ENCODE measurements at places on chromosomes 1 and 21. TPM values are rescaled to one million over a fixed set of nuclear protein-coding genes. Genes with fewer than 3 reads are reported as not detected.
A peak's percentile ranks its signal among the peaks of the same experiment; 100 is the strongest.

DNA sequence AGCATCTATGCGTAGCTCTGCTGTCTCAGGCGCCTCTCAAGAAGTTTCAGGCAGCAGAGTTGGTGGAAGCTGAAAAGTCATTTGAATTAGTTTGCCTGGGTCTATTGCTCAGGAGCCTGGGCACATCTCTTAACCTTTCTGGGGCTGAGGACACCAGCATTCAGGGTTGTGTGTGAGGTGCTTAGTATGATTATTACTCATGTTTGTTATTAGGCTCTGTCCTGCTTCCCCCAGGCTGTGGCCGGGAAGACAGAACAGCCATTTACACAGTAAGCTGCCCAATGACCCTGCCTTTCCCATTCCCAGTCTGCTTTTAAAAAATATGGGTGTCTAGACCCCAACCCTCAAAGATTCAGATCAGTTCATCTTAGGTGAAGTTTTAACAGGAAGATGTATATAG, 53.9 kb upstream of the CACNA1E start:
- ATAC-seq: no peak

- ATAC-seq: no peak
Measured at GRCh38 chr1:29783508-29784275, 547.4 kb downstream of the PTPRU start.

PRRX1 gene
- 27.9 TPM for total RNA-seq

DNA sequence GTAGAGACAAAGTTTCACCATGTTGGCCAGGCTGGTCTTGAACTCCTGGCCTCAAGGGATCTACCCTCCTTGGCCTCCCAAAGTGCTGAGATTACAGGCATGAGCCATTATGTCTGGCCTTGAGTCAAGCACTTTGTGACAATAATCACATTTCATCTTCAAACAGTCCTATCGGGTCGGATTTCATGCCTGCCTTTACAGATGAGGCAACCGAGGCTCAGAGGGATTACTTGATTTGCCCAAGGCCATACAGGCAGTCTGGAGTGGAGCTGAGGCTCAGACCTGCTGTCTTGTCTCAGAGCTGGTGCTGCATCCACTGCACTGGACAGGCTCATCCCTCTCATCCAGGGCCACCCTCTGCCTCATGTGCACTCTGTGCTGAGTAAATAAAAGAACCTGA, 26.6 kb downstream of the FAM151A start:
- no peak for ATAC-seq

GRCh38 chr1:245225322-245226202, 70.8 kb downstream of the KIF26B start:
- ATAC-seq: no peak

GRCh38 chr1:150820730-150821512, 12.9 kb upstream of the CTSK start:
- no peak for ATAC-seq

DNA sequence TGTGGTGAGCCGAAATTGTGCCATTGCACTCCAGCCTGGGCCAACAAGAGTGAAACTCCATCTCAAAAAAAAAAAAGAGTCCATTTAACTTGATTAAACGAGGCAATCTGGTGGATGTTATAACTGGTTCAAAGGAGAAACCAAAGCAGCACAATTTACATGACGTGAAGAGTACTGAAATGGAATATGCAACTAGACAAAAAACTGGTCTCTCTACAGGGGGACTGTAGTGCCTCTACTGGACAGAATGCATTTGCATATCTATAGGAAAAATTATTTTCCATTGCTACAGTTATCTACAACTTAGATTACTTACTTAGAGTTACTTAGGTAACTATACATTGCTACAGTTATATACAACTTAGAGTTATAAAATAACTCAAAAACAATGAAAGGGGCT, 2.7 kb upstream of the CAPN2 start:
- ATAC-seq: no peak

- no peak for ATAC-seq
Measured at GRCh38 chr1:11153184-11153583, 36.0 kb upstream of the ANGPTL7 start.

DNA sequence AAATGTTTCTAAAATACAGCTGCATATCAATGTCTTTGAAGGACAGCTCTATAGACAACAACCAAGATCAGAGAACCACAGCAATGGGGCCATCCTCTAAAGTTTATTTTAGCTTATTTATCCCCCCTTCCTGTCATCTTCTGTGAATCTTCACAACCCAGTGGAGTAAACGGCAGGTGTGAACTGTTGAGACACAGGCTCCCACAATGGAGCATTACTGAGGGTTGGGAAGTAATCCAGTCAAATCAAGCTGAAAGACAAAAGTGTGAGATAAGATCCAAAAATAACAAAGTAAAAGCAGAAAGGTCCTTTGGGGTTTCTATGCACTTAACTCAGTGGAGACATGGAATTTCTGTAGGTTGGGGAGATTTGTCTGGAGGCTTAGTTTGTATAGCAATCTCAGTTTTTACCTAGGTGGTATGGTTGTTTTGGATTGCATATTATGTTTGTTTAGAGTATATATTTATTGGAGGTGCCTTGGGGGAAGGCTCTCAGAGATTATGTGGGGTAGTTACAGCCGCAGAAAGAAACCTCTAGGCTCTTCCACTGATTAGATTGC, 286.9 kb upstream of the ADGRL2 start:
- ATAC-seq: no peak

DNA sequence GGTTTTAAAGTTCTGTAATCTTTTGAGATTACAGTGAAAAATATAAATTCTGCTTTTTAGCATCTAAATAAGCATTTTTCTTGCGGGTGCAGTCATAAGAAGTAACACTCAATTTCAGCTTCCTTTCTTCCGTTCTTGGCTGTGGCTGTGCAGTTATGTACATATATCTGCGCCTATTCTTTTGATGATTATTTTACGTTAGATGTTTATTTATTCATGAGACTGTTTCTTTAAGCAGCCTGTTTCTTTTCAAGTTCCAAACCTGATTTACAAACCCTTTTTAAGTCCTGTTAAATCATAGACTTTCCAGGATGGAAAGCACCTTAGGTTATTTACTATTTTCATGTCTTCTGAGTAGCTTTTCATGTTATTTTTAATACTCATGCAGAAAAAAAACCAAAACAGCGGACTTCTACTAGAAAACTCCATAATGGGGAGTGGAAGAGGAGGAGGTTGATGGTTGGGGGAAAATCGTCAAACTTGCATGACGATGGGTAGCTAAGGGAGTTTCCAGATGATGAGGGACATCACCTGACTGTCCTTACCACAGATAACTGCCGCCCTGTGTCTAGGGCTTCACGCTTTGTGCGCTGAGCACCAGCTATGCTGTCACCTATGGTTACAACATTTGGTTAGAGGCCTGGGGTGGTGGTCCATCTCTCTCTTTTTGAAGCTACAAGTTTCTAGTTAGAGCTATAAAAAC, 2.6 kb downstream of the PRDM2 start:
- ATAC-seq: no peak

- ATAC-seq: no peak
Measured at GRCh38 chr1:32077451-32077850, 4.7 kb downstream of the TMEM39B start.

DNA sequence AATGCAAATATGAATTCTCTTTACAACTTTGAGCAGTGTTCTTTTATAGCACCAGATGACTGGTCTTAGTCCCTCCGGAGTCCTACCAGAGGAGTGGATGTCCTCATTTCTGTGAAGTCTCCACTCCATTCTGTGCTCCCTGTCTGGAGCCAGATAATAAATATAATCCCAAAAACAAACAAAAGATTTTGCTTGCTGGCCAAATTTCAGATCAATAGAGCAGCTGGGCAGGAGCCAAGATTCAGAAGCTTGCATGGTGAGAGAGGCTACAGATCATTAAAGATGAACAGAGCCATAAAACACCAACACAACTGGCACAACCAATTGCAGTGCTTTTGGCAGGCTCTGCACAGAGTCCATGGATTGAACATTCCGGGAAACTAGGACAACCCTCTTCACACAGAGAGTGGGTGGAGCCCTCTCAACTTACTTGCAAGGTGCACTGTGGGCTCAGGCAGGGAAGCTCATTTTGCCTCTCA, 231.5 kb upstream of the SNX7 start:
- ATAC-seq: no peak

DNA sequence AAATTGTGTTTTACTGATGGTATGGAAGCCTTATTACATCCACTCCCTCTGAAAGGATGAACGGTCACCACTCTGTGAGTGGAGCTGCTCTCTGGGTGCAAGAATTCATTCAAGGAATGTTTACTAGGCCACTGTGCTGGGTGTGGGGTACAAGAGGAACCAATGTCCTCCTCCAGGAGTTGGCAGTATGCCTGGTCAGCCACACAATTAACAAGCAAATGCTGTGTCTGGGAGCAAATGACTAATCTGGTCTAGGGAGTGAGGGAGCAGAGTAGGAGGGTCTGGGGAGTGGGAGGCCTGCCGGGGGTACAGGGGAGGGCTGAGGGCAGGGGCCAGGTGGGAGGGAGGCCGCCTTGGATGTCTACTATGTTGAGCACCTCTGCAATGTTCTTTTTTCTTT, 27.2 kb upstream of the TDRD10 start:
- no peak for ATAC-seq

DNA sequence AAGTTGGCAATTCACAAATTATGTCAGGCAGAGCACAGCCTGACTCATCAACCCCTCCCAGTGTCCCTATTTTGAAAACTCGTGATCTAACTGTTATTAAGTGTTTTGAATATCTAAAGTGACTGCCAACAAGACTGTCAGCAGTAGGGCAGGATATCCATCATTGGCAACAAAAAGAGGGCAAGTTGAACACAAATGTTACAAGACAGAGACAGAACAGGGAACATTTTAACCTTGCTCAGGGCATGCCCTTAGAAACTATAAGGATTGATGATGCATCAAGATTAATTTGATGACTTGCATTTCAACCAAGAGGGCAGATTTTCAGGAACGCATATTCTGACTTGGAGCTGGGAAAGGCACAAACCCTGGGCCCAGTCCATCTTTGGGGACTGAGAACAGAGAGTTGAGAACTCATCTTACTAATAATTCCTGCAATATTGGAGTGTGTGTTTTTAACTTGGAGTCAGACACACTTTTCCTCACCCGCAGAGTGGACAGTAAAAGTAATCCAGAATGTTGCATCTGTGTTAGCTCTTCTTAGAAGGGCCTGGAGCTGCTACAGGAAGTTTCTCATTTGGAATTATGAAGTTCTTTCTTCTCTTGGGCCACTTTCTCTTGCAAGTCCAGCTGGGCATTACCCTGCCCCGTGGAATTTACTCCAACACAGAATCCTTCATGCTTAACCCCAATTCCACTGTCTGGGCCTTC, 317.2 kb downstream of the LTN1 start:
- ATAC-seq: peak; percentile 90

DNA sequence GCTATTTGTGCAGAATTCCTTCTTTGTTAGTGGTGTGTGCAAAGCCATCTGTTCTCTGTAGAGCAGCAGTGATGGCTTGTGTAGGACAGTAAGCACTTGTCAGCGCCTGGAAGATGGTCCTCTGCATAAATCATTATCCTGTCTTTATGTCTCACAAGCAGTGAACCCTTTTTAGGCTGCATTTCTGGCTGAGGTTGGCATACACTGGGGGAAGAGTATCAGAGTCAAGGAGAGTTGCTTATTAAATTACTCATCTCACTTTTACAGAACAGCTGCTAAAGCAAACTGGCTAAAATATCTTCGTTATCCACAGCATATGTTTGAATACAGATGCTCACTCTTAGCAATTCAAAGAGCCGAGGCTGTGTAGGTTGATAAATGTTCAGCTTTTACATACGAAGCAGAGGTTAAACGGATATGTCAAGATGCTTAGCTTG, 54.6 kb upstream of the NCAM2 start:
- no peak for ATAC-seq

- ATAC-seq: no peak
Measured at GRCh38 chr1:161071886-161072371, 2.2 kb upstream of the ARHGAP30 start.

- ATAC-seq: no peak
Measured at GRCh38 chr1:153881751-153882150, 41.0 kb downstream of the GATAD2B start.

- ATAC-seq: no peak
Measured at GRCh38 chr1:241834733-241835377, 13.1 kb upstream of the EXO1 start.

GRCh38 chr21:41167348-41168342, at the start of gene BACE2:
Gene BACE2 (plus strand): TSS chr21:41168160. CDS start chr21:41168264, 104 bp downstream.
- ATAC-seq: peak; percentile 90

LDLRAD2 gene
- total RNA-seq: 0.08 TPM

DNA sequence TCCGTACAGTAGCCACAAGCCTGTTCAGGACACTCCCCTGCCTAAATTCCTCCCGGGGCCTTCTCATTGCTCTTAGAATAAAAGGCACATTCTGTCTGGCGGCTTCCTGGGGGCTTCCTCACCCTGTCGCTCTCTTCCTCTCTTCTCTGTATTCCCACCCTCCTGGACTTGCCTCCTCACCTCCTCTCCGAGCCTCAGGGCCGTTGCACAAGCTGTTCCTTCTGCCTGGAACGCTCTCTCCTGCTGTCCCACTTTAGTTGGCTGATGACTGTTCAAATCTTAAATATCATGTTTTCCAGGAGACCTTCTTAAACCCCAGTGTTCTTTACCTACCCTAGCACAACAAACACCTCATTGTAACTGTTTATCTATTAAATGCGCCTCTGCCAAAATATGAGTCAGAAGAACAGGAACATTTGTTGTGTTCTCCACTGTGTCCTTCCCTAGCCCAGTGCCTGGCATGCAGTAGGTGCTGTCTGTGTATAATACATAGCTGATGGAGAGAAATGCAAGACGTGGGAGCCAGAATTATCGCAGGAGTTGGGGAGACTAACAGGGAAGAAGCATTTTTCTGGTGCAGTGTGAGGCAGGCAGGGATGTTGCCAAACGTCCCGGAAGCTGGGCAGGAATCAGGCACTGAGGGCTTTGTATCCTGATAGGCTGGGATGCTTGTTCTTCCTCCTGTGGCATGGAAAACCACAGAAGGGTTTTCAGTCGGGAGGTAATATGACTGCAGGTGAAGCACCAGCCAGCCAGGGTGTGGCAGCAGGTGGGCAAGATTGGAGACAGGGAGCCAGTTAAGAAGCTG, 24.1 kb upstream of the THRAP3 start:
- ATAC-seq: peak; percentile 84

TMEM125 gene
- total RNA-seq: 0.45 TPM

DNA sequence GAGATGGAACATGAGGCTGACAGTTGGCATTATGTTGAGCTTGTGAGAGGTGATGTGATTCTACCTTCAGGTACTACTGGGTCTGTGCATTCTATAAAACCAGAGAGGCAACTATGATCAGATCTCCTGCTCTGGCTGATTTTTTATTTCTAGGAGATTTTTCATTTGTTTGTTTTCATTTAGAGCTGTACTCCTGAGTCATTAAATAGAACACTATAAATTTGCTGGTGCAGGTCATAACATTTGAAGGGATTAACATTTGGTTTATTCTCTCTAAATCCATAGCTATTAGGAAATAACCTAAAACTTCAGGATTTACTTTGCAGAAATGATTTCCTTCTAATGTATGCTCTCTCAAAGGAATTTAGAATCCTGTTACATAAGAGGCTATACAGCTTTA, 42.9 kb downstream of the MAGI3 start:
- no peak for ATAC-seq
